ENCODE measurements at places on chromosomes 5 and 9. TPM values are rescaled to one million over a fixed set of nuclear protein-coding genes. Genes with fewer than 3 reads are reported as not detected.

ARHGEF28 gene
- 60.6 TPM for total RNA-seq

CNTNAP3 gene
- total RNA-seq = 0.39 TPM

LHX6 gene
- not detected for total RNA-seq

HK3 gene
- not detected for total RNA-seq

MEGF10 gene
- total RNA-seq = 0.78 TPM

Data from articular chondrocyte of knee joint (primary cell).